Left ventricle myocardium inferior (tissue), 1 donor: ENCODE measurements at places on chromosomes 5 and 9.

DNA sequence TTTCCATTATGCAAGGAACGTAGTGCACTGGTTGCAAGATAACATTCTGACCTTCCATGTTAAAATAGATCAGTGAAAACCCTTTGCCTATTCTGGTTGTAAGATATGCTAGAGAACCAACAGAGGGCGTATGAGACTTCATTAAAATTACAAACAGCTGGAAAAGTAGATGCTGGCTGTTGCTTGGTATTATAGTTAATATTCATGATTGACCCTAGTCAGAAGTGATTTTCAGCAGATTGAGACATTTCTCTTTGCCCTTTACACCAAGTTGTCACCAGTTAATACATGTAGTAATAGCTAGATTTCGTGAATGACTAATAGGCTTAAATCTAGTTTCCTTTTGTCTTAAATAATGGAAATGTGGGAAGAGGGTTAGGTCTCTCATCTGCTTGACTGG, 13.8 kb upstream of the FGF18 start:
- DNase-seq: no peak
- H3K4me3 ChIP-seq: no peak overlapping the region
- H3K4me1 ChIP-seq: peaks cover 48% of the 10 kb centered on the region
- peaks cover 69% of the 10 kb centered on the region for H3K36me3 ChIP-seq
- no peaks in the 10 kb centered on the region for H3K27me3 ChIP-seq
- H3K27ac ChIP-seq: no peak overlapping the region

- H3K27me3 ChIP-seq: no peaks in the 10 kb centered on the region
- no peaks in the 10 kb centered on the region for H3K36me3 ChIP-seq
- no peak for DNase-seq
- no peak overlapping the region for H3K4me3 ChIP-seq
These were observed 142.9 kb downstream of the NFIB start for GRCh38 chr9:14170973-14171596.

GRCh38 chr9:74444369-74444768, 52.8 kb upstream of the RORB start:
- no peaks in the 10 kb centered on the region for H3K27me3 ChIP-seq
- peaks cover 20% of the 10 kb centered on the region for H3K4me1 ChIP-seq
- H3K27ac ChIP-seq: peak overlapping the region; percentile 59
- no peaks in the 10 kb centered on the region for H3K36me3 ChIP-seq
- peak; percentile 40 for DNase-seq
- H3K4me3 ChIP-seq: no peak overlapping the region

- no peaks in the 10 kb centered on the region for H3K36me3 ChIP-seq
- H3K27me3 ChIP-seq: no peaks in the 10 kb centered on the region
- DNase-seq: no peak
- H3K4me1 ChIP-seq: peaks cover 9% of the 10 kb centered on the region
- H3K4me3 ChIP-seq: no peak overlapping the region
- no peak overlapping the region for H3K27ac ChIP-seq
These were observed 58.6 kb downstream of the THBS4 start for GRCh38 chr5:80093796-80094195.

DNA sequence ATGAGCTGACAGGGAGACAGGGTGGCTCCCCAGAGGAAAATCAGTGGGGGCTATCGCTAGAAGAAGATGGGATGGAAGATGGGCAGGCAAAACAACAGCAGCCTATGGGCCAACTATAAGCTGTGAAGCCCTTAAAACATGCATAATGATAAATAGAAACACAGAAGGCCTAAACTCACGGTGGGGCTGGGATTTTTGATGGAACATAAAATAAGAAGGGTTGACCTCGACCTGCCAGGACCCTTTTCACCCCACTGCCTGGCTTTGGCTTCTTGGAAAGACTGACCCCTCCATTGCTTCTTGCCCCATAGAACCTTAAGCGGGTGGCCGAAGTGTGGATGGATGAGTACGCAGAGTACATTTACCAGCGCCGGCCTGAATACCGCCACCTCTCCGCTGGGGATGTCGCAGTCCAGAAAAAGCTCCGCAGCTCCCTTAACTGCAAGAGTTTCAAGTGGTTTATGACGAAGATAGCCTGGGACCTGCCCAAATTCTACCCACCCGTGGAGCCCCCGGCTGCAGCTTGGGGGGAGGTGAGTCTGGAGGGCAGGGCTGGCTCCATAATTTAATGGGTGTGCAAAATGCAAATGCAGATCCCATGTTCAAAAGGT, 36.5 kb upstream of the SAP30L start:
- no peaks in the 10 kb centered on the region for H3K27me3 ChIP-seq
- DNase-seq: no peak
- H3K36me3 ChIP-seq: peaks cover 23% of the 10 kb centered on the region
- H3K4me1 ChIP-seq: peaks cover 11% of the 10 kb centered on the region
- no peak overlapping the region for H3K27ac ChIP-seq

DNA sequence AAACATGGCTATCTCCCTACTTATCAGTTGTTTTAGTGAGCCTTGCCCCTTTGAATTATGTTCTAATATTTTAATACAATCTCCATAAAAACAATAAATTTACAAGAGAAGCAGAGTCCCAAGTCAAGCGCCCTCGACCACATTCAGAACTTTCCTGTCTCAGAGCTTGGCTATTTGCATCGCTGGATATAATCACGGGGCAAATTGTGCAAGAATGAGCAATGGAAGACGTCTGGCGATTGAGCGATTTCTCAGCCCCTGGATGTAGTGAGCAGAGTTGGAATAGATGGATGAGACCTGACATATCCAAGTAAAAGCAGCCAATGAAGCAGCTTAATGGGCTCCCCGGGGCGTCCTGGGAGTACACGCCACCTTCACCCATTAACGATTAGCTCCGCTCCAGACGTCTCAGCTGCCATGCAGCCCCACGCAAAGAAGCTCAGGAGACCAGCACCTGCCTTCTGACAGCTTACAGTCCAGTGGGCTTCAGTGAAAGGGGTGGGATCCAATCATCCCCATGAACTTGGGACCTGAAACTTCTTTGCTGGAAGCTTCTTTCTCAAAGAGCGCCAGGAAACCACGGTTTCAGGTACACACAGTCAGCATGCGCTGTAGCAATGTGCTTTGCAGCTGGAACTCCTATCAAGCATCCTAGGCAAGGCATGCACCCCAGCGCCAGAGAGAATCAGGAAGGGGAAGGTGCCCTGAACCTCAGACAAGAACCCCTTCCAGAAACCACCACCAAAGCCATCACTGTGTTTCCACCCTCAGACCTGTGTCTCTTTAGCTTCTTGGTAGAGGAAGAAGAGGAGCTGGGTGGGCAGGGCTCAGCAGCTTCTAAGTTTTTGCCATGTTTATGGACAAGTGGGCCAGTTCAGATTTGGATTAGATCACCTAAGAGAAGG, 92.0 kb upstream of the IRX4 start:
- no peaks in the 10 kb centered on the region for H3K27me3 ChIP-seq
- no peaks in the 10 kb centered on the region for H3K4me1 ChIP-seq
- no peak overlapping the region for H3K4me3 ChIP-seq
- no peak for DNase-seq
- no peak overlapping the region for H3K27ac ChIP-seq
- H3K36me3 ChIP-seq: no peaks in the 10 kb centered on the region

DNA sequence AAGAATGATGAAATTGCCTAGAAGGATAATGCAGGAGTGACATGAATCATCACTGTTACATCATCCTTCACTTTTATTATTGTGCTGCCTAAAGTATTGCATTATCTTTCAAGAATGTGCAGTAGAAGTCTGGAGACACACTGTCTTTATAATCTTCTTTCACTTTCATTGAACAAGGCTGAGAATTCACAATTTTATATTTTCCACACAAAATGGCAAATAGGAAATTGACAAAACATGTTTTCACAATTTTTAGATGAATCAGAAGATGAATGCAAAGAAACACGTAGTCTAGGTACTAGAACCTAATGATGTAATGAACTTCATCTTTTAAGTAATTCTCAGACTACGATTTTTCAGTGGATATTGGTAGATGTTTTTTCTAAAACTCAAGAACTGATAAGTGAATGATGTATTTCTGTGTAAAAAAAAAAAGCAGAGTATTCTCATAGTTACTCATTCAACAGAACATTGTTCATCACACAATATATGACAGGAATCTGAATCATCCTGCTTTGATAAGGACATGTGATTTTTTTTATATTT, 131.5 kb upstream of the GRHPR start:
- no peak overlapping the region for H3K4me3 ChIP-seq
- H3K27ac ChIP-seq: no peak overlapping the region
- H3K27me3 ChIP-seq: no peaks in the 10 kb centered on the region
- DNase-seq: no peak
- H3K36me3 ChIP-seq: no peaks in the 10 kb centered on the region
- H3K4me1 ChIP-seq: peaks cover 29% of the 10 kb centered on the region

DNA sequence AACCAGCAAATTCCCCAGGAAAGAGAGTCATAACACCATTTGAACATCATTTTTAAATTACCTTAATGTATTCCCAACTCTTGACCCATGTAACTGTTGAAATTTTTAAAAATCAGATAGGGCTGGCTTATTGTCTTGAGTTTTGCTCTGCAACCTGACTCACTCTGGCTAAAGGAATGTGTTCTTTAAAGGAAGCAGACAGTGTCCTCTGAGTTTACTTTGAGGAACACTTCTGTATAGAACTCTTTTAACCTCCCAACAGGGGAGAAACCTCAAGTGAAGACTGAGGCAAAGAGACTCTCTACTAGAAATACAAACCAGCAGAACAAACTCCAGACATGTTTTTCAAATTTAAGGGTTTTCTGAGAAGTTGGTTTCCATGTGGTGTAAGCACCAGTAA, 248.9 kb downstream of the CWC27 start:
- no peak overlapping the region for H3K4me3 ChIP-seq
- no peaks in the 10 kb centered on the region for H3K36me3 ChIP-seq
- H3K27me3 ChIP-seq: no peaks in the 10 kb centered on the region
- H3K27ac ChIP-seq: no peak overlapping the region
- no peak for DNase-seq
- peaks cover 56% of the 10 kb centered on the region for H3K4me1 ChIP-seq

GRCh38 chr9:35198191-35198590, 36.4 kb downstream of the UNC13B start:
- H3K27ac ChIP-seq: no peak overlapping the region
- no peaks in the 10 kb centered on the region for H3K4me1 ChIP-seq
- H3K36me3 ChIP-seq: peaks cover 9% of the 10 kb centered on the region
- no peak for DNase-seq

DNA sequence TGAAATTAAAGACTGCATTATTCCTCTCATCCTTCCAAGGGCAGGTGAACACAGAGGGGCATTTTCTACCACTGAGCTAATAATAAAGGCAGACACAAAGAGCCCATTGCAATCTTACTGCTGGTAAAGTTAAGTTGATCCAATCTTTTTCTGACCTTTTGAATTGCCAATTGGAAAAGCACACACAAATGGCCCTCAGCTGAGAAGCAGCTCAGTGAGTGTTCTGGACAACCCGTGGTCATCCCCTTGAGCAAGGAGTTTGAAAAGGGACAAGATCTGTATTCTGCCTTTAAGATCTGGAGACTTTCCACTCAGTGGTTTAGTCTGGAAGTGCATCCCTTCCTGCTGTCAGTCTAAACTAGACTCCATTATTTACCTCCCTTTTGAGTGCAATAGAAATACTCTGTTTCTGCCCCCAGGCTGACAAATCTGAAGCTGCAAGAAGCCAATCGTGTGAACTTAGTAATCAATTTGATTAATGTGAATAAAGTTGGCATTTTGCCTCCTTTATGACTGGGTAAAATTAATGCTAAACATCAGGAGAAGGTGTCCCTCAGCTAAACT, 835.7 kb downstream of the MAT2B start:
- no peak for DNase-seq
- no peak overlapping the region for H3K4me3 ChIP-seq
- H3K4me1 ChIP-seq: peaks cover 3% of the 10 kb centered on the region
- H3K36me3 ChIP-seq: no peaks in the 10 kb centered on the region
- H3K27ac ChIP-seq: no peak overlapping the region

DNA sequence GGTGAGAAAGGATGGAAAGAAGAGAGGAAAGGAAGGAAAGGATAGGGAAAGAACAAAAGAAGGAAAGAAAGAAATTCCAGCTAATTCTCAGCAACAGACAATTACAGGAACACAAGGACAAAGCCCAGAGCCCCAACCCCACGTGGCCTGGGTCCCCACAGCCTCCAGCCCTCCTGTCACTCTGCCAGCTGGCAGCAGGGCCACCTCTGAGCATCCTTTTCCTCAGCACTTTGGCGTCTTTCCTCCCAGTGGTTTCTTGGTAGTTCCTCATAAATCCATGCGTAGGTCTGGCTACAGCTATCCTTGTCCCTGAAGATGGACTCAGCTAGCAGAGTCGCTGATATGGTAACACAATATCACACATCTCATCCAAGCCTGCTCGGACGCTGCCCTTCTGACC, 28.3 kb downstream of the ADAMTS2 start:
- no peak for DNase-seq
- H3K4me1 ChIP-seq: peaks cover 20% of the 10 kb centered on the region
- no peaks in the 10 kb centered on the region for H3K36me3 ChIP-seq
- no peak overlapping the region for H3K27ac ChIP-seq
- H3K4me3 ChIP-seq: no peak overlapping the region
- H3K27me3 ChIP-seq: peaks cover 32% of the 10 kb centered on the region

GRCh38 chr9:83154821-83155220, 91.9 kb upstream of the RASEF start:
- no peaks in the 10 kb centered on the region for H3K4me1 ChIP-seq
- H3K27ac ChIP-seq: no peak overlapping the region
- H3K4me3 ChIP-seq: no peak overlapping the region
- DNase-seq: no peak
- H3K27me3 ChIP-seq: peaks cover 3% of the 10 kb centered on the region

GRCh38 chr5:38013107-38013506, 173.3 kb upstream of the GDNF start:
- no peak overlapping the region for H3K27ac ChIP-seq
- no peak for DNase-seq
- no peak overlapping the region for H3K4me3 ChIP-seq
- no peaks in the 10 kb centered on the region for H3K4me1 ChIP-seq
- peaks cover 10% of the 10 kb centered on the region for H3K27me3 ChIP-seq

DNA sequence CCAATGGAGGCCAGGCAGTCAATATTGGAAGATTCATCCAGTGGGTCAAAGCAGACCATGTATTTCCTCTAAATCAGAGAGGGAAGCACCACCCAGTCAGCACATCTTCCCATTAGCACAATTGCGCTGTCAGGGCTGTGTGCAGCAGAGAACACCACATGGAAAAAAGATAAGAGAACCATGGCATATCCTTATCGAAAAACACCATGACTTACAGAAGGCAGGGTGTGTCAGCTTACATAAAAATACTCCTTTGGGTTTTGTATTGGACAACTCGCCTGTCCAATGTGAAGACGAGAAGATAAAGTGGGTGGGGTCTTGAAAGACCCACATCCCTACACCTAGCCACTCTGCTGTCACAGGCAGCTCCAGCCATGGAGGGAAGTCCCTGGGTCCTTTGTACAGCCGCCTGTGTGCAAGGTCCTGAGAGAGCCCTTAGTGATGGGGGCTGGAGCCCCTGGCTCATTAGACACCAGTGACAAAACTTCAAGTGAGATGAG, 71.9 kb upstream of the SPATA31E1 start:
- peaks cover 1% of the 10 kb centered on the region for H3K4me1 ChIP-seq
- no peak overlapping the region for H3K27ac ChIP-seq
- DNase-seq: no peak
- peaks cover 59% of the 10 kb centered on the region for H3K27me3 ChIP-seq
